ENCODE measurements at places on chromosomes 11 and 22.

DNA sequence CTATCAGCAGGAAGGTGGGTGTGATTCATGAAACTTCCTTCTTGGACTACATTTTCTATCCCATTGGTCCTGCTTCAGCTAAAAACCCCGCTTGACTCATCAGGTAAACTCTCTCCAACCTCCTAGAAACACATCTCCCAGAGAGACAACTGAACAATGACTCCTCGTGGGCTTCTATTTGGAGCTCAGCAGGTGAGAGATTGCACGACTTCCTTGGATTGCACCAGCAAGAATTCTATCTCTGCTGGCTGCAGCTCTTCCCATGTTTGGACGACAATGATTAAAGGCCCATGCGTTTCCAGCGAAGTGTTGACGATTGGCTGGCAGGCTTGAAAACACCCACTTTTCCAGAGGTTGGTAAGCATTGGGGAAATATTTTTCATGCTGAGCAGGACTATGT, 216.1 kb upstream of the NTM start:
- DNase-seq: no peak

DNA sequence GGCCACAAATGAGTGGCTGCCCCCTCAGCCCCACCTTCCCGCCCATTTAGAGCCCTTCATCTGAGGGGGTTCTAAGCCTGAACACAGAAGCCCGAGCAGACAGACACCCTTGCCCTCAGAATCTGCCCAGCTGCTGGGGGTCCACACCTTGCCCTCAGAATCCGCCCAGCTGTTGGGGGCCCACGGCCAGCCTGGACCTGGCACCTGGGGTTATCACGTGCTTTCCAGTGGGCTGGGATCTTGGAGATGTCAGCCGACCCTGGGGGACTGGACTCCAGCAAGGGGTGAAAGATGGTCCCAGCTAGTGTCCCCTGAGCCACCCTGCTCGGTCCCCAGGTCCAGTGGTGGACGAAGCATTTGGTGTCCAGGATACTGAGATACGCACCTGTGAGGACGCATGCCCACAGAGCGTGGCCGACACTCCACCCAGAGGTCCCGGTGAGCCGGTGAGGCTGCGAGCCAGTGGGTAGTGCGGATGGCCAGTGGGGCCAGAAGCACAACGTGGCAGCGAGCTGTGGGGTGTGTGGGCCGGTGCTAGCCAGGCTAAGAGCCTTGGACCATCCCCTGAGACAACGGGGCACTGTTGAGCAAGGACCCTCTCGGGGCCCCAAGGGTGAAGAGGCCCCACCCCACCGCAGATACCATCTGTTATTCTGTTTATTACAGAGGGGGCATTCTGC, 3.1 kb upstream of the CTSD start:
- DNase-seq: no peak

GRCh38 chr11:76760236-76760635, 22.9 kb upstream of the TSKU start:
- no peak for DNase-seq

GRCh38 chr11:63227521-63228107, 15.8 kb downstream of the SLC22A25 start:
- DNase-seq: no peak

DNA sequence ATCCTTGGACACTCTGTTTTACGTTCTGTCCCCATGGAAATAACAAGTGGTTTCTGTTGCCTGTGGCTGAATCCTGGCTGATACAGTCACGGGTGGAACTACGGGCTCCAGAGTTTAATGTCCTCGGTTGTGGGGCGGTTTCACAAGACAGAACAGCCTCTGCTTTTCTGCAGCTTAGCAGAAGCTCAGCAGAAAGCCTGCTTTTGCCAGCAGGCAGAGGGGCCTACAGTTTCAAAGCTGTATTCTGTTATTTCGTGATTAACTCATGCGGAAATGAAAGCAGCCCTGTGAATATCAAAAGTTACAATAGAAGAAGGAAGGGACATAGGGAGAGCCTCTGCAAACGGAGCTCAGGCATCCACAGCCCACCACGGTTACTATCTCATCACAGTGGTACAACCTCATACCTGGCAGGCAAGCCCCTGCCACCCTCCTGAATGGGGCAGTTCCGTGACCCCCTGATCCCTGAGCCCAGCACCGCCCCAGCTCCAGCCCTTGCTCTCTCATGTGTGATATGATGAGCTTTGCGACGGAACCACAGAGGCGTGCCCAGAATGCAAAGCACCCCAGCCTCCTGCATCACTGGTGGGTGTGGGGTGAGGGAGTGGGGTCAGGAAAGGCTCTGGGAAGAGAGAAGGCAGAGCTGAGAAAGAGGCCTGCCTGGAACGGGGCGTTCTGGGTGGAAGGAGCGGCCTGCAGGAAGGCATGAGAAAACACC, 360.6 kb downstream of the BRD1 start:
- DNase-seq: no peak

DNA sequence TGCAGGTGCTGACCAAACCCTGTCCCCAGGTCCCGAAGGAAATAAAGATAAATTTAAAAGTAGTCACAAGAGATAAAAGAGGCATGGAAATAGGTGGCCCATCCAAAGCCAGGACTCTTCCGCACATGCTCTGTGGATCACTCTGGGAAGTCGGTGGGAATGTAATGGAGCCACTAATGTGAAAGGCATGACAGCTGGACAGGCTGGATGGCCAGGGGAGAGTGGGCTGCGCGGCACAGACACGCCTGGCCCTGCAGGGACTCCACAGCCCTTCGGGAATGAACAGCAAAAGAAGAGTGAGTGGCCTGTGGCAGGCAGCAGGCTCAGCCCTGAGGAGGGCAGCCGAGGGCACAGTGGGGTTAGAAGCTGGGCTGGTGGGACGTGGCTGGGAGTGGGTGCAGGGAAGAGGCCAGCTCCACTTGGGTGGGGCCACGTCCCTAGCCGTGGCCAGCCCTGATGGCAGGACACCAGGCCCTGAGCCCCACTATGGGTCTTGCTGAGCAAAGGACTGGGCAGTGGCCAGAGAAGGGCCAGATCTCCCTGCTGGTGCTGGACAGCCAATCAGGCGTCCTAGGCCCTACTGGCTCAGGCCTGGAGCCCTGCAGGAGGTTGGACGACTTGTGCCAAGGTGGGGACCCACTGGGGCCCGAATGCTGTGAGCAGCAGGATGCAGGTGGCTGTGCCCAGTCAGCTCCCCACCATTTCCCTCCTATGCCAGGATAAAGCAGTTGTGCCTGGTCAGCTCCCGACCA, 31.3 kb upstream of the GNB1L start:
- no peak for DNase-seq

DNA sequence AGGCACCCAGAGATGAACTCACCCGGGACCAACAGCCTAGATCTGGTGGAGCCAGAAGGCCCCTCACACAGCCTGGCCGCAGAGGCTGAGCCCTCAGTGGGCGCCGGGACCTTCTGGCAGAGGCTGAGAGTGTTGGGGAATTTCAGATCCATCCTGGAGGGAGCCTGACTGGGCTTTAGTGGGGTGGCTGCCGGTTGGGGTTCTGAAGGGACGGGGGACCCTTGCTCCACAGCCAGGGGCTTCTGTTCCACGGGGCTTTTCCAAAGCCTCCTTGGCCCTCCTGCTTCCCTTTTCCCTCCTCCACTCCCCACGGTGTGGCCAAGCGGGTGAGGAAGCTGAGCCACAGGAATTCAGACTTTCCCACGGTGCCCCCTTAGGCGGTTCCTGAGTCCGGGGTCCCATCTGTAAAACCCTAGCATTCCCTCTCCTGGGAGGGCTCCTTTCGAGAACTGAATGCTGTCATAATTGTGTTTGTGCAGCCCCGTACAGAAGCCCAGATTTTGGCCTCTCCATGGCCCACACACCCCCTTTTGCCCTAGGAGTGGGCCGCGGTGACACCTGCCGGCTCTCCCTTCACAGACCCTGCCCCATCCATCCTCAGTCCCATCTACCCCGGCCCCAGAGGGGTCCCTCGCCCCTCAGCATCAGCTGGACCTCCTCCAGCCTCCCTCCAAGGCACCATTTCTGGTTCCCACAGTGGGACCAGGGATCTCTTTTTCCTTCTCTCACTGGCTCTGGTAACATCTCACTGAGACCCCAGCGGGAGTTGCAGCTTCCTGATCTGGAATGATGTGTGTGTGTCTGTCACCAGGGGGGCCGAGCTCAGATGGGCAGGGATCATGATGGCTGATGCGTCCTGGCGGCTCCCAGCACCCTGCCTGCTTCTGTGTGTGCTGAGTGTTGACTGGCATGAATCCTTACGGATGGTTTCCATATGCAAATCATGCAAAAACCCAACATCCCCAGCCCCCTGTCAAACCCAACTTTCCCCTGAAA, 1048.4 kb downstream of the TBC1D22A start:
- no peak for DNase-seq

GRCh38 chr22:35601743-35602615, 15.2 kb downstream of the MB start:
- DNase-seq: no peak

DNA sequence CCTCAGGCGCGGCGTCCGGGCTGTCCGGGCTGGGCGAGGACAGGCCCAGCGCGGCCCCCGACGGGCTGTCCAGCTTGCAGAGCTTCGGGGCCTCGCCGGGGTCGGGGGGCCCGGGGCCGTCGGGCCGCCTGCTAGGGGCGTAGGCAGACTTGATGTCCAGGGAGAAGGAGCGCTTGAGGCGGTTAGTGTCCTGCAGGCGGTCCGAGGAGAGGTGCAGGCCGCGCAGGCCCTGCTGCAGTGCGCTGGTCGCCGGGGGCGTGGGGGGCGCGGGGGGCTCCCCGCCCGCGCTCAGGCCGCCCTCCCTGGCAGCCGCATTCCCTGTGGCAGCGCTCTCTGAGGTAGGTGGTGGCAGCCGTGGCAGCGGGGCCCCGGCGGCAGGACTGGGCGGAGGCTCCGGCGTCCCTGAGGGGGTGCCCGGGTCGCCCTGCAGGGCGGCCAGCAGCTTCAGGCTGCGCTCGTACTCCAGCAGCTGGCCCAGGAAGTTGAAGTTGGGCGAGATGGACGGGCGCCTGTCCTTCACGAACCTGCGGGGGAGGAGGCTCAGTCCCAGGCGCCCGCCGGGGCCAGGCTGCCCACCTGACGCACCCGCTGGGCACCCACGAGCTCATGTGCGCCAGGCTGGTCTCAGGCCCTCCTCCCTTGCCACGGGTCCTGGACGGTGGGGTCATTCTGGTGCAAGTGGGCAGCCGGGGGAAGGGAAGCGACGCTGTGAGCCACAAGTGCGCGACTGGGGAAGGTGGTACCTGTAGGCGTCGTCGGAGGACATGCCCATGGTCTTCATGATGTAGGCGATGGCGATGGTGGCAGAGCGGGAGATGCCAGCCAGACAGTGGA, 14.8 kb downstream of the DUSP8 start:
- DNase-seq: no peak

GRCh38 chr11:12827929-12828812, 153.9 kb downstream of the TEAD1 start:
- no peak for DNase-seq

DNA sequence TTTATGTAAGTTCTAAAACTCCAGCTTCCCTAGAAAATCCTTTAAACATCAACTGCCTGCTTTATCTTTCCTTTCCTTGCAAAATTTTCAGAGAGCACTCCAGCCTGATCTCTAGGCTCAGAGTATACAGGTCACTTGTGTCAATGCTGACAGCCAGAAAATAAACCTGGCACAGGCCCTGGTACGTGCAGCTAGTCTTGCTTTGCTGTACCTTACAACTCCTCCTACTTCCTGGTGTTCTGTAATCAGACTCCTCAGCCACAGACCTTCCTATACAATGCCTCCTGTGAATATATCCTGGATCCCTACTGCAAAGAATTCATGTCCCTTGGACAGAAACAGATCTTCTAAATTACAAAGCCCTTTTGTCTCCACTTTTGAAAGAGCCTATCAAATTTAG, 24.2 kb upstream of the TMEM123 start:
- DNase-seq: no peak

DNA sequence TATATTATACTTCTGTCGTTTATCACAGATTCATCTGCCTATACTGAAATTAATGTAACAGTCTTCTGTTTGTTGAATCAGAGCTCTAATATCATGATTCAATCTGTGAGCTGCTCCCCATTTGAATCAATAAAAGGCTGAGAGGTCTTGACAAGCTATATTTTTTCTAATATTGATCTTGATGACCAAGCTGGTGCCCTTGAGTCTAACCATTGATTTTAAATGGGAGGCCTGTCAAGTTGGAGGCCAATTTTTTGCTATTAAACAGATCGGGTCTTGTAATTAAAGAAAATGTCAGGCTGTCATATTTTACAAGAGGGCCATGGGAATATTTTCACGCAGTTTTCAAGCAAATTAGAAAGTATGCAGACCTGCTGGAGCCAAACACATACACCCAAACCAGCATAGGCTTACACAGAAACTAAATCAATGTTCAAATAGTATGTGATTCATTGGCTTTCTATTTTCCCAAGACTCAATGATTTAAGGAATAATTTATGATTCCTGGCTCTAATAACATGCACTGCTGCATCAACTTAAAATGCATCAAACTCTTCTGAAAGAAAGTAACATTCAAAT, 286.9 kb downstream of the CNTN5 start:
- no peak for DNase-seq

DNA sequence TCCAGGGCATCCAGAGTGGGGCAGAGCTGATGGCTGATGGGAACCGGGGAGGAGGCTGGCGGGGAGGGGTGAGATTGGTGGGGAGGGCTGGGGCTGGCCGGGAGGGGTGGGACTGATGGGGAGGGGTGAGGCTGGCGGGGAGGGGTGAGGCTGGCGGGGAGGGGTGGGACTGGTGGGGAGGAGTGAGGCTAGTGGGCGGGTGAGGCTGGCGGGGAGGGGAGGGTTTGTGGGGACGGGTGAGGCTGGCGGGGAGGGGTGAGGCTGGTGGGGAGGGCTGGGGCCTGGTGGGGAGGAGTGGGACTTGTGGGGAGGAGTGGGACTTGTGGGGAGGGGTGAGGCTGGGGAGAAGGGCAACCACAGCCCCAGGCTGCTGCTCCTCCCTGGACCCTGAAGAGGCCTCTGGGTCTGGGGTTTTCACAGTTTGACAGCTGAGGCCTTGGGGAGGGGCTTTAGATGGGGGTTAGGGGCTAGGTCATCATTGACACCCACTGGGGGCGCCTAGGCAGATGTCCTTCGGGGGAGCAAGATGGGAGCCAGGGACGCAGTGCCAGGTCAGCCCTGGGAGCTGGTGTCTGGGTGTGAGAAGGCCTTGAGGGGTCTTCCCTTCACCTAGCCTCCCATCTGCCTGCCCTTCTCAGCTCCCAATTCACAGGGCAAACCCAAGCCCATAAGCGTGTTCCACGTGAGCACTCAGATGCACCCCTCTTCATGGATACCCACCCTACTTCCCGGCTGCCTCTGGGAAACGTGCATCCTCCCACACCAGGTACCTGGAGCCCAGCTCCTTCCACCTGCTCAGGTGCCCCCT, 26.7 kb downstream of the PARVG start:
- DNase-seq: no peak

GRCh38 chr11:120823159-120823558, 200.7 kb upstream of the TBCEL start:
- DNase-seq: no peak

DNA sequence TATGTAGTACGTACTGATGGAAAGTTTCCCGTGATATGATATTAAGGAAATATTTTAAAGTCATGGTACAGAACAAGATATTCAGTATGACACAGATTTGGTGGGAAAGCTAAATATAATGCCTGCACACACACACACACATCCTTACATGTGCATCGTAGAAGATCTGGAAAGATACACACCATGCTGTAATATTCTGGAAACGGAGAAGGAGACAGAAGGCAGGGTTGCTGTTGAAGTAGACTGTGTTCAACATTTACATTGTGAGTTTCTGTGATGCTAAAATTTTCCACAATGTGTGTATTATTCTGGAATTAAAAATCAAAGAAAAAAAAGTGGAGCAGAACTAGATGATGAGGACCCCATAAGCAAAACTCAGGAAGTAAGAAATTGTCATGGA, 118.0 kb downstream of the RRAS2 start:
- no peak for DNase-seq

GRCh38 chr11:120344302-120345004, 8.2 kb downstream of the ARHGEF12 start:
- DNase-seq: no peak
